GM23248 (cell line): ENCODE measurements at places on chromosomes 12 and 14. TPM values are rescaled to one million over a fixed set of nuclear protein-coding genes. Genes with fewer than 3 reads are reported as not detected.

- H3K27ac ChIP-seq = no peak overlapping the region
- H3K27me3 ChIP-seq = peaks cover 16% of the 10 kb centered on the region; the same call in 1 of the 2 replicates
- no peaks in the 10 kb centered on the region for H3K36me3 ChIP-seq
- no peaks in the 10 kb centered on the region for H3K4me1 ChIP-seq
- no peak for DNase-seq
Observed at GRCh38 chr14:66000766-66001165, 485.4 kb upstream of the CCDC196 start.

DNA sequence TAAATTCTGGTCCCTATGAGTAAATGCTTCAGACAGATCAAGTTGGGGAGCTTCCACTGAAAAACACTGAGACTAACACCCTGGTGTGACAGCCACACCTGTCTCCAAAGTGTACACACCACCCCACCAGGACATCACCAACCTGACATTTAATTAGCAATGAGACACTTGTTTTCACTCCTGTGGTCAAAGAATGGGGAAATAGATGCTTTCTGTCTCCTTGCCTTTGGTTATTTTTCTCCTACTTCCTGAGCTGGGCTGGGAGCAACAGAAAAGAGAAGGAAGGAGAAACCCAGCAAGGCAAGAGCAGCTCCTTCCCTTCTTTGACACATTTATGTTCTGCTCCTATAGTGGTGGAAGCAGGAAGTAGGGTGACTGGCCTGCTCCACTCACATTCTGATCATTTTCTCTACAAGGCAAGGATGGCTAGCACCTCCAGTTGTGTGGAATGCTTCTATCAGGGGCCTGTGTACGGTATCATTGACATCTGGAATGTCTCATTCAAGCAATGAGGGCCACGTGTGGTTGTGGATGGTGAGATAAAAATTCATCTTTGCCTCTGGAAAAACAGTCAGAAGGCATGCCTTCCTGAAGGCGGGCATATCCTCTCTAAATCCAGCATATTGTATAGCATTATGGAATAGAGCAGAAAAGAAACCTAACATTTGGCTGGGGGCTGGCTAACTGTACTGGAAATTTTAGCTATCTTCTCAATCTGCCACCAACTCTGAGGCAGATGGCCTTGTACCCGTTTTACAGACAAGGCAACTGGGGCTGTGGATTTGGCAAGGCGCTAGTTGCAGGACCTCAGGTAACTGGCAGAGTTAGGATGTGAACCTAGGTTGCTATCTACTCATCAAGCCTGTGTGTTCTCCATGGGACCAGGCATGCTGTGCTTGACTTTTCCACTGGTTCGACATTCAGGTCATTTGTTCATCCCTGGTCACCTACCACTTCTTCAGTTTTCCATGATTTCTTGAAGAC, 24.8 kb upstream of the LGALS3 start:
- no peak for DNase-seq
- no peaks in the 10 kb centered on the region for H3K36me3 ChIP-seq
- peak overlapping the region; percentile 60; the same call in 1 of the 2 replicates for H3K4me3 ChIP-seq
- no peaks in the 10 kb centered on the region for H3K27me3 ChIP-seq
- peak overlapping the region; percentile 100 for H3K27ac ChIP-seq

DNA sequence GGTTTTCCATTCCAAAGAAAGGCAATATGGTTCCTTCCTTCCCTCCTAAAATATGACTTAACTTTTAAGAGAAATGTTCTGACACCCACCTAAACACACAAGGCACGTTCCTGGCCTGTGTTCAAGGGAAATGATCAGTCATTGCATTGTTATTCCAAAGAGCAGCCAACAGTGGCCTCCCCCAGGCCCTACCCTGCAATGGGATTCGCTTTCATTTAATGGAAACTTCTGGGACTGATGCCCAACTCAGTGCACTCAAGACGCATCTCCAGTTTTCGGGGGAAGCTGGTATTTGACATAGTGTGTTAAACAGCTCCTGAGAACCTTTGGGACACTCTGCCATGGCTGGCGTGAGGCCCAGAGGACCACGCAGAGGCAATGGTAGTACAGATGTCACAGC, 65.9 kb downstream of the DDX51 start:
- peaks cover 15% of the 10 kb centered on the region; the same call in 1 of the 2 replicates for H3K36me3 ChIP-seq
- peaks cover 6% of the 10 kb centered on the region for H3K4me1 ChIP-seq
- no peaks in the 10 kb centered on the region for H3K27me3 ChIP-seq
- 0 out of 2 replicates have a peak overlapping the region, but pooled peaks have one; percentile 7 for H3K27ac ChIP-seq
- H3K4me3 ChIP-seq = no peak overlapping the region

GRCh38 chr12:1666685-1667162, 24.1 kb upstream of the ADIPOR2 start:
- no peak overlapping the region for H3K4me3 ChIP-seq
- no peaks in the 10 kb centered on the region for H3K4me1 ChIP-seq
- no peak for DNase-seq
- H3K27ac ChIP-seq = no peak overlapping the region
- H3K27me3 ChIP-seq = no peaks in the 10 kb centered on the region

Gene NAV3
- 49.8 and 69.9 TPM in 2 replicates for total RNA-seq

DNA sequence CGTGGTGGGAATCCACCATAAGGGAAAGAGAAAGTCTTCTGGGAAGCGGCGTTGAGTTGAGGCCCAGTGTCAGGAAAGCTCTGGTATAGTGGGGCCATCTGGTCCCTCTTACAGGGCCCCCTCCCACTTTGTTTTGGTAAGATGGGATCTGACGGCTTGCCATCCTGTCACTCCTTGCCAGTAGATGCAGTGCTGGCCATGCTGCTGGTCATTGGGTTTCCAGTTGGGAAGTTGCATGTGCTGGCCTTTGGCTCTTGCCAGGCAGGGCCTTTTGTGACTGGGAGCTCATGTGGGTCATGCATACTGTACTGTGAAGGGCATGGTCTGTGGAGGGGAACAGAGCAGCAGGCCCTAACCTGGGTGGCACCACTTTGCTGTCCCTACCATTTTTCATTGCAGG, 3.8 kb downstream of the TRAF3 start:
- DNase-seq = no peak
- H3K36me3 ChIP-seq = no peaks in the 10 kb centered on the region
- H3K4me3 ChIP-seq = no peak overlapping the region
